ENCODE measurements at places on chromosomes 7 and 10.
A peak's percentile ranks its signal among the peaks of the same experiment; 100 is the strongest.

DNA sequence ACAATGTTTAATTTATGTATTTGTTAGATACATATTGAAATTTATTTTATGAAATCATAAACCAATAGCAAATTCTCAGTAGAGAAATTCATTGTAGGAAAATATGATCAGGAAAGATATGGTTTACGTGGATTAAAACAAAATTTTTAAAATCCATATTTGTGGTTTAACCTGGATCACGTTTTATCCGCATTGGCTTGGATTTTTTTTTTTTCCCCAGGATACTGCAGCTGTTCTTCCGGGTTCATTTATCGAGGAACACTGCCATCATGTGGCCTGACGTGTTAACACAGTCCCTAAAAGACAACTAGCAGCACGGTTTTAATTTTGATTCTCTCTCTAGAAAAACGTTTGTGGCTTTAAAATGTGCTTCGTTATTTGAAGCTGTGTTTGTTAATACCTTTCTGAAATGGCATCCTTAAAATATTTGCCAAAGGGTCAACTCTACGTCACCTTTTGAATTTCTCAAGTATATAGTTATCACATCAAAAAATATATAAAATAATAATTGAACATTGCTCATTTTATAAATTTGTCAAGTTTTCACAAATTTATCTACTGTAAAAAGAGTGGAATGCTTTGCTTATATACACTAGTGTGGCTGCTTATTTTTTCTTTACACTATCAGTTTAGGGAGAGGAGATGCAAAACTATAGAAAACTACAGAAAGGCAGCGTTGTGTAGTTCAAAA, 8.7 kb upstream of the ASB4 start:
- peak; percentile 62 for DNase-seq

DNA sequence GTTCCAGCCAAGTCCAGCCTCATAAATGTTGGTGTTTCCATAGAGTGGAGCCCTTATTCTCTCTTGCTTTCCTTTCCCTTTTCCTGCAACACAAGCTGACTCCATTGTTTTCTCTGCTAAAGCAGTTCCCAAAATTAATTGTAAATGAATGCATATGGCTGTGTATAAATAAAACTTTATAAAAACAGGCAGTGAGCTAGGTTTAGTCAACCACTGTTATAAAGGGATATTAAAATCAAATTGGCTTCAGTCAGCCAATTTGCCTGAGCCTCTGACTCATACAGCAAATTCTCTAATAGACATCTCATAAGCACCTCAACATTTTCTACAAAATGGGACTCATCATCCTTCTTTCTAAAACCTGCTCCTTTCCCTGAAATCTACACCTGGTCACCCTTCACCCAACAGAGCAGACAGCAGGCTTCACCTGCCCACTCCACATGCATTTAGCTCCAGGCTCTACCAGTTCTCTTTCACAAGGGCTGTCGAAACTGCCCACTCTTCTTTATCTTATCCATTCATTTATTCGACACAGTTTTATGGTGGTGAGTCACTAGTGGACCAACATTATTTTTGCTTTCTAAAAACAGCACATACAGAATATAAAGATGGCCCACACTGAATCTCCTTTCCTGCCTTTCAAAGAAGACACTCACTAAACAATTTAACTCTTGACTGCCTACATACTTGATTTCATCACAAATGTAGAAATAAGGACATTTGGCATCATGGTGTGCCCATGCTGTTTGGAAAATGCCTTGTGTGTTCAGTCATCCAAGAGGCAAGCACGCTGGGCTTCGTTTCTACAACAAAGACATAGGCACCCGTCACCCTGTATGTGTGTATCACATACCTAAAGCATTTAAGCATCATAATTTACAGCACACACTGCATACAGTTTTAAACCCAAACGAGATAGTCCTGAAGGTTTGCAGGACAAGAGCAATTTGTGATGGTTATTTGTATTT, 74.6 kb upstream of the C7orf33 start:
- no peak for DNase-seq

- DNase-seq = no peak
Observed at GRCh38 chr7:38413784-38414183, 140.3 kb upstream of the TARP start.

DNA sequence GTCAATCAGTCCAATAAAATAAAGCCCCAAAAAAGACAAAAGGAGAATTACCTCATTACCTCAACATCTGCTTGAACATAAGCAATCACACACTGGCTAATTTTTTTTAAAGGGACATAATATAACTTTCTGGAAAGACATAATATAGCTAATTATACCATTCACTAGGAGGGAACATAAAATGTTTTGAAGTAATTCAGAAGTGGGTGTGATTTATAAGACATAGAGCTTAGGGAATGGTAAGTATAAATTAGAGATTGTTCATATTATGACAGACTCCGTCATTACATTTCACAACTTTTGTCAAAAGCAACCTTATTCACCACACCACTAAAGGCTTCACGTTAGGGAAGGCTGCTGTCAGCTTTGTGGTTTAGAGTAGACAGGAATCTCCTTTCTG, 3.8 kb downstream of the SHTN1 start:
- no peak for DNase-seq

GRCh38 chr10:113893570-113893969, 39.1 kb downstream of the NHLRC2 start:
- DNase-seq = no peak

DNA sequence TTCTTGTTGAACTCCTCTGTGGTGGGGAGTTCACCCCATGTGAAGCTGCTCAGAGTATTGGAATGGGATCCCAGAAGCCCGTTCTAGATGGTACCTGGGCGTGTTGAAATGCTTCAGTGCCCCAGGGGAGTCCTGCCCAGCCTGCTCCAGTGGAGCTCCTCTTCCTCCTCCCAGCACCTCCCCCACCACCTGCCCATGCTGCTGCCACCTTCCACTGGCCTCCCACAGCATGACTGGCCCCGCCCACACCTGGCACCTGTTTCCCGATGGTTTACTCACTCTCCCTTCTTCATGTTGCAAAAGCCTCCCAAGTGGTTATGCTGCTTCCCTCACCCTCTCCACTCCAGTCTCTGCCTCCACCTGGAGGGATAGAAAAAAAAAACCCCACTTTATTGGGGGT, 32.2 kb upstream of the PCBD1 start:
- no peak for DNase-seq

GRCh38 chr10:116848944-116849247, 403 bp upstream of the ENO4 start:
- no peak for DNase-seq

- no peak for DNase-seq
Observed at GRCh38 chr7:94923412-94923811, 16.0 kb downstream of the PPP1R9A start.

GRCh38 chr10:101760510-101760909, 15.4 kb downstream of the FGF8 start:
- no peak for DNase-seq

DNA sequence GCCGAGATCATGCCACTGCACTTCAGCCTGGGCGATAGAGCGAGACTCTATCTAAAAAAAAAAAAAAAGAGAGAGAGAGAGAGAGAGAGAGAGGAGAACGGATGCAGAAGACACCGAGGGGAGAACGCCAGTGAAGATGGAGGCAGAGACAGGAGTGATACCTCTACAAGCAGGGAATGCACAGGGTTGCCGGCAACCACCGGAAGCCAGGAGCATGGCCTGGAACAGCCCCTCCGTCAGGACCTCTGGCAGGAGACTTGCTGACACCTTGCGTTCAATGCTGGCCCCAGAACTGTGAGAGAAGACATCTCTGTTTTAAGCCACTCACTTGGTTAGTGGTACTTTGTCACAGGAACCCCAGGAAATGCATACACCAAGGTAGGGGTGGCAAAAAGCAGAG, 38.1 kb upstream of the DUSP5 start:
- DNase-seq = no peak

DNA sequence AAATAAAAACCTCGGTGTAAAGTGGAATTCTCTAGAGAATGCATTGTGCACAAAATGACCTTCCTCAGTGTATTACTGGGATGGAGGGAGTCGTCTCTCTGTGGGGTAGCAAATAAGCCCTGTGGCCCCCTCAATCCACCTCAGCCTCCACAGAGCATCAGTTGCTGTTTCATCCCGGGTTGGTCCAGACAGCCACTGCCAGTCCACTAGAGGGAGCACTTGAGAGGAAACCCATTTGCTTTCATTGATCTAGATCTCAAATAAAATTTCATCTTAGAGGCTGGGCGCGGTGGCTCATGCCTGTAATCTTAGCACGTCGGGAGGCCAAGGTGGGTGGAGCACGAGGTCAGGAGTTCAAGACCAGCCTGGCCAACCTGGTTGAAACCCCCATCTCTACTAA, 1128.7 kb downstream of the CNTNAP2 start:
- DNase-seq = peak; percentile 66

GRCh38 chr7:102097601-102098161, 189.0 kb upstream of the SH2B2 start:
- DNase-seq = no peak

GRCh38 chr10:19347621-19348020, 299.0 kb downstream of the MALRD1 start:
- no peak for DNase-seq

DNA sequence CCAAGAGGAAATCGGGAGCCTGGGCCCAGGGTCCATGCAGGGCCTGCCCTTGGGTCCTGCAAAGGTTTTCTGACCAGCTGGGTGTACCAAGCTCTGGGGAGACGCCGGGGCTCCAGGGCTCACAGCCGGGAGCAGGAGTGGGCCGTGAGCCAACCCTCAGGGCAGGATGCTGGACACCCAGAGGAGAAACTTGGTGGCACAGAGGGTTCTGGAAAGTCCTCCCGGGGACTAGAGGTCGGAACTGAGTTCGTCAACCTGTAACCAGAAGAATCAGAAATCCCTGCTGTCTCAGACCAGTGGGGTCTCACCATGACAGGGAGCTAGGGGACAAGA, 29.2 kb upstream of the PPP2R2D start:
- DNase-seq = no peak

DNA sequence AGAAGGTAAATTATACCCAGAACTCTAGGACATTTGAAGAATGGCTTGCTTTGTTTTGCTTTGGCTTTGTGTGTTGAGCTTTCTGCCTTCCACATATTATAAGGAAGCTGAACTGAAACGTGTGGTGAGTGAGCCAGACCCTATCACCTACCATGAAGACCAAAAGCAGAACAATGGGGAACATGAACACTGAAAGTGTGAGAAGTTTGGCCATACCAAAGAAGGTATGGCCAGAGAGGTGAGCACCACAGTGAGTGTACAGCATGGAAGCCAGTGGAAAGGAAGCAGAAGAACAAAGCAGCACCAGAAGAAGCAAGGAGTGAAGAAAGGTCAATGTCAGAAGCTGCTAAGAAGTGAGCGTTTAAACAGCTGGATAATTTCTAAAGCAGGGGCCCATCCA, 59.7 kb upstream of the CCDC71L start:
- DNase-seq = no peak

- DNase-seq = peak; percentile 45
Observed at GRCh38 chr7:127383123-127383835, 9.2 kb downstream of the ZNF800 start.

DNA sequence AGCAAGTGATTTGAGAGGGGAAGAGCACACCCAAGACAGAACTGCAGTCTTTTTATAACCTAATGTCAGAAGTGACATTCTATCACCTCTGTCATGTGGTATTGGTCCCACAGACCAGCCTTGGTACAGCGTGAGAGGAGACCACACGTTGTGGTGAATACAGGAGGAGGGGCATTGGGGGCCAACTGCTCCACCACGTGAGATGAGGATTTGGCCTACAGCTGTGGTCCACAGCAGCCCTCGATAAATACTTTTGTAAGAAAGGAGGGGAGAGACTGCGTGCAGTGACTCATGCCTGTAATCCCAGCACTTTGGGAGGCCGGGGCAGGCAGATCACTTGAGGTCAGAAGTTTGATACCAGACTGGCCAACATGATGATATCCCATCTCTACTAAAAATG, 243.1 kb downstream of the FGFR2 start:
- no peak for DNase-seq

Measured in erythroblast (primary cell).